ENCODE measurements at places on chromosomes 11 and 22.
A peak's percentile ranks its signal among the peaks of the same experiment; 100 is the strongest.

- DNase-seq = peak; percentile 88
These were observed 63.3 kb upstream of the ME3 start for GRCh38 chr11:86735451-86736290.

- DNase-seq = peak; percentile 85
These were observed 400.2 kb downstream of the MN1 start for GRCh38 chr22:27401321-27401720.

- no peak for DNase-seq
These were observed 110.6 kb upstream of the NECTIN1 start for GRCh38 chr11:119839476-119840133.

GRCh38 chr11:62499944-62500649 is 46.5 kb downstream of the AHNAK start:
- no peak for DNase-seq

- no peak for DNase-seq
These were observed 12.7 kb downstream of the SDHAF2 start for GRCh38 chr11:61442616-61443015.

GRCh38 chr11:115527534-115528125 is 23.4 kb upstream of the CADM1 start:
- DNase-seq = no peak

- DNase-seq = peak; percentile 18
These were observed 84.4 kb upstream of the ARHGAP42 start for GRCh38 chr11:100602716-100603115.

GRCh38 chr11:129313541-129314297 is 61.9 kb upstream of the BARX2 start:
- DNase-seq = peak; percentile 43

- DNase-seq = no peak
These were observed 245.9 kb downstream of the LARGE1 start for GRCh38 chr22:33674357-33674756.

- no peak for DNase-seq
These were observed 1449.4 kb downstream of the LRRC4C start for GRCh38 chr11:40010011-40010410.

DNA sequence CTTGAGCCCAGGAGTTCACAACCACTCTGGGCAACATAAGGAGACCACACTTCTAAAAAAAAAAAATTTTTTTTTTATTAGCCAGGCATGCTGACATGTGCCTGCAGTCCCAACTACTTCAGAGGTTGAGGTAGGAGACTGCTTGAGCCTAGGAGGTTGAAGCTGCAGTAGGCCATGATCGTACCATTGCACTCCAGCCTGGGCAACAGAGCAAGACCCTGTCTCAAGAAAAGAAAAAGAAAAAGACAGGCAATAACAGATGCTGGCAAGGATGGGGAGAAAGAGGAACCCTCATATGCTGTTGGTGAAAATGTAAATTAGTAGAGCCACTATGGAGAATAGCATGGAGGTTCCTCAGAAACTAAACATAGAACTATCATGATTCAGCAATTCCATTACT is 64.8 kb downstream of the PAK1 start:
- DNase-seq = no peak

- no peak for DNase-seq
These were observed 18.1 kb downstream of the RNH1 start for GRCh38 chr11:488992-489391.

DNA sequence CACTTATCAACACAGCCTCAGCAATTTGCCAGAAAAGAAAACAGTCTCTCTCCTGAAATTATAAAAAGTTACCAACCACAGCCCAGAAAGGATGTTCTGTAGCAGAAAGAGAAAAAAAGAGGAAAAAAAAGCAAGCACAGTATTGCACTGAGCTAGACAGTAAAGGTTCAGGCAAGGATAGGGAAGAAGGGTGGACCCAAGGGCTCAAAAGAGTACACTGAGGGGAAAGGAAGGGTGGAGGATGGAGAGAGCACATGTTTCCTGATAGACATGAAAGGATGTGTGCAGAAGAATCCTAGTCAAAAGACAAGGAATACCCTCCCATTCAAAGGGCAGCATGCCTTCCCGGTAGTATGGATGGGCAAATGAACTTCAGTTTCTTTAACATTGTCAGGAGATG is 59.1 kb downstream of the RRAS2 start:
- no peak for DNase-seq

GRCh38 chr11:59957094-59957493 is 6.7 kb upstream of the OOSP4A start:
- DNase-seq = no peak

- no peak for DNase-seq
These were observed 536 bp downstream of the YWHAH start for GRCh38 chr22:31944700-31945442.

DNA sequence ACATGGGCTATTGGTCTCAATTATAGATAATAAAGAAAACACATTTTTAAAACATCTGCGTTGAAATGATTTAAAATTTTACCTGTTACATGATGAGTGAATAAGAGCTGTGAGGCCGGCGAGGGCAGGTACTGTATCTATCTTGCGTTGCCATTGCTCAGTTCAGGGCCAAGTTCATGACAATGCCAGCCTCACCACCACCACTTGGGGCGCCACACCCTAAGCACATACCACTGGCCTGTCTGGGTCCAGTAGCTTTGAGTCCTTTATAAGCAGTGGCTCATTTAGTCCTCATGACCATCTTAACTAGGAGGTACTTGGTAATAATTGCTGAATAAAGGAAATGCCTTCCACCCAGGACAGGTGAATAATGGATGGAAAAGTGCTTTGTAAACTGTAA is 14.5 kb upstream of the MB start:
- no peak for DNase-seq
